ENCODE measurements at places on chromosomes 7 and 10.

DNA sequence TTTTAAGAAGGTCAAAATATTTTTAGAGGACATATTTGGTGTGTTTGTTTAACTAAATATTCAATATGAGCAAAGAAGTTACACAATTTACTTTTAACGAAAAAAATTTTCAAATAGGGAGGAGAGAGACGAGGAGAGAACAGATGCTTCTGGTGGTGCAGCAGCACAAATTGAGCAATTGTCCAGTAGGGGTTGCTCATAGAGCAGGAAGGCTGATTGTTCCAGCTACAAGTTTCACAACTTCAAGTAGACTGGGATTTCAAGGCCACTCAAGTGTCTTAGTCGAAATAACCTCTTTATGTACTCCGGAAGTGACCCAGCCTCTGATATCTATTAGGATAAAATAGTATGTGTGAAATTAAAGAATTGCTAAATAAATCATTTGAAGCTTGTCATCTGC is 197.9 kb downstream of the HDAC9 start:
- no peak for DNase-seq

GRCh38 chr7:115578576-115578975 is 452.0 kb downstream of the TFEC start:
- DNase-seq, result no peak

GRCh38 chr7:30800785-30801252 is 29.6 kb downstream of the MINDY4 start:
- DNase-seq, result peak; percentile 55

DNA sequence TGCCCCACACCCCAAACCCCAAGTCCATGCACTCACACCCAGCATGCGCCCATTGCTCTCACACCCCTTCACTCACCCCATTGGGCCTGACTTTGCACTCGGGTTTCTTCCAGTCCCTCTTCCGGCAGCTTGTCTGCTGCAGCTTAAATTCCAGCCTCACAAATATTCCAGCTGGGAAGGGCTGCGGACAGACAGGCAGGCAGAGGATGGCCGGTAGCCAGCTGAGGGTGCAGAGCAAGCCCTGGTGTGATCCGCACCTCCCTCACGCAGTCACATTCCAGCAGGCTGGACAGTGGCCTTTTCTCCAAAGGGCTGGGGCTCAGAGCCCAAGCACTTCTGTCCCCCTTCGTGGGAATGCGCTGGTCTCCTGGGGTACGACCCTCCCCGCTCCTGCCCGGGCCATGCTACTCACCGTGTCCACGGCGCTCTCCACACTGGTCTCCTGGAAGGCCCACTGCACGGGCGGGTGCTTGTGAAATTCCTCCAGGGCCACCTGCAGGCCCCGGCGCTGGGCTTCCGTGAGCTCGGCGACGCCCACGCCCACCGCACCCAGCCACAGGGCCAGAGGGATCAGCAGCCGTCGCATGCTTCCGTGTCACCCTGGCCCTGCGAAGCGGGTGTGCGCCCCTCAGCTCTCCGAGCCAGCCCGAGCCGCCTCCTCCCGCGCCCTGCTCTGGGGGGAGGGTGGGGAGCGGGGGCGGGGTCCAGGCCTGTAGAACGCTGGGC is 1.2 kb downstream of the RARRES2 start:
- DNase-seq, result no peak

DNA sequence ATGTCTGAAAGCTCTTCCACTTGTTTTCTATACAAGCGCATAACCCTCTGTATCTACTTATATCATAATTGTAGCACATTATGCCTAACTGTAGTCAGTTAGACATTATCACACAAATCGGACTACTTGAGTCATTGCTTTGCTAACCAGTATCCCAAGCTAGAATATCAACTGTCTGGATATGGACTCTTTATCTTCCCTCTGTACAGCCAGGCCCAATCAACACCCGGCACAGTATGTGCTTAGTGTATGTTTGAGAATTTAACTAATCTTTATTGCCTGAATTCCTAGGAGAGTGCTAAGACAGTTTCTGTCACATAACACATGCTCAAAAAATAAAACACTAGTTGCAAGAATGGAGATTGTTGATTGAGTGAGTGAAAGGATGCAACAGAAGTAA is 211.2 kb downstream of the ARL4A start:
- DNase-seq, result no peak

GRCh38 chr7:73734619-73735527 is 3.7 kb downstream of the ABHD11 start:
- peak; percentile 90 for DNase-seq

DNA sequence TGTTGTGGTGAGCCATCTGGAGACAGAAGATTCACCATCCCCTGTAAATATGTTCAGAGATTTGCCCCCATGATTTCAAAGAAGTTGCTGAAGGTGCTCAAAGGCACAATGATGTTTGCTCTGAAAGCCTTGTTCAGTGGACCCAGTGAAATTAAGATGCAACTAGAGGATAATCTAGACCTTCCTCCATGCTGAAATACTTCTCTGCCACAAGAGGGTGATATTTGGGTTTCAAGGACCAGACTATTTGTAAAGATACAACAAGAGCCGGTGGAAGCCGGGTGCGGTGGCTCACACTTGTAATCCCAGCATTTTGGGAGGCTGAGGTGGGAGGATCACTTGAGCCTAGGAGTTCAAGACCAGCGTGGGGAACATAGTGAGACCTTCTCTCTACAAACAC is 13.5 kb upstream of the MSRB2 start:
- DNase-seq, result no peak

- DNase-seq, result no peak
Observed at GRCh38 chr10:8133146-8133545, 78.7 kb downstream of the GATA3 start.

GRCh38 chr7:107108793-107109371 is 59.9 kb upstream of the HBP1 start:
- no peak for DNase-seq

GRCh38 chr10:50395271-50395670 is 144.0 kb upstream of the ASAH2 start:
- no peak for DNase-seq

GRCh38 chr10:25646371-25646770 is 287.7 kb upstream of the MYO3A start:
- DNase-seq, result no peak

DNA sequence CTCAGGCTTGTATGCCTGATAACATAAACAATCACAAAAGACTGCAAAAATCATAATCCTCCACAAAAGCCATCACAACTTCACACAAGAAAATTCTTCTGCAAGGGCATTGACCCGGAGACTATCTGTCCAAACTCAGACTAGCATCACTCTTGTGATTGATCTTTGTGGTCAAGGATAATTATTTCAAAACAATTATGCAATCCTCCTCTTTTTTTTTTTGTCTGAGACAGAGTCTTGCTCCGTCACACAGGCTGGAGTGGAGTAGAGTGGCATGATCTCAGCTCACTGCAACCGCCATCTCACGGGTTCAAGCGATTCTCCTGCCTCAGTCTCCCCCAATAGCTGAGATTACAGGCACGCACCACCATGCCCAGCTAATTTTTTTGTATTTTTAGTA is 22.2 kb downstream of the CDNF start:
- no peak for DNase-seq

DNA sequence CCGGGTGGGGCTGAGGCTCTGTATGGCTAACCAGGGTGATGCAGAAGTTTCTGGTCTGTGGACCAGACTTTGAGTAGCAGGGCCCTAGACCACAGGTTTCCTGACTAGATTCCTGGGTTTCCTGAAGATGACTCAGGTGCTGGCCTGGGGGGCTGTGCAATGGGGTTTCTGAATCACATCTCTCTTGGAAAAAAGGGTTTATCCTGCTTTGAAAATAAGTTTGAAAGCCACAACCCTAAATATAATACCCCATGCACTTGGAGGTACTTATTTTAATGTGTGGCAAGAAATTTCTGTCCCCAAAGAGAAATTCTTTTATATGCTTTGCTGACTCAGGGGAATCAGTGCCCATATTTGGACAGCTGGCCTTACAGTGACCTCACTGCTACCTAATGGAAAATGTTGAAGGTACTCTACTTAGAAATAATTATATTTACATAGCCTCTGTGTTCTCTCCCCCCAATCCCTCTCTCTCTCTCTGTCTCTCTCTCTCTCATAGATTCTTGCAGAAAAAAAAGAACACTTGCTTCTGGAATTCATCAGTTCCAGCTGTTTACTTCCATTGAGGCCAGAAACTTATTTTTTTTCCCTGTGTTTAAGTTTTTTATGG is 184.4 kb upstream of the LYZL2 start:
- DNase-seq, result peak; percentile 22

DNA sequence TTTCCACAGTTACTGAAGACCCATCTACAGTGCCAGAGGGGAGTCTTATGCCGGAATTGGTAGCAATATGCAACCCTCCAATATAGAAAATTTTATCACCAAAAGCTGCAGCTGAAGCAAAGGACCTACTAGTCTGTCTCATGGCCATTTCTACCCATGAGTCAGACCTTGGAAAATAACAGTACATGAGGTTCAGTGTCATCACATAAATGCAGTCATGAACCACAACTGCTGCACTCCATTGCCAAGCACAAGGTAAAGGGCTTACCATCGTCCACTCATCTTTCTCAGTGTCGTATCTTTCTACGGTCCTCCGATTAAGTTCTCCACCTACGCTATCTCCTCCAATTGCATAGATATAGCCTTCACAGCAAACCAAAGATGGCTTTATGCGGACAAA is 21.8 kb downstream of the KBTBD2 start:
- no peak for DNase-seq

DNA sequence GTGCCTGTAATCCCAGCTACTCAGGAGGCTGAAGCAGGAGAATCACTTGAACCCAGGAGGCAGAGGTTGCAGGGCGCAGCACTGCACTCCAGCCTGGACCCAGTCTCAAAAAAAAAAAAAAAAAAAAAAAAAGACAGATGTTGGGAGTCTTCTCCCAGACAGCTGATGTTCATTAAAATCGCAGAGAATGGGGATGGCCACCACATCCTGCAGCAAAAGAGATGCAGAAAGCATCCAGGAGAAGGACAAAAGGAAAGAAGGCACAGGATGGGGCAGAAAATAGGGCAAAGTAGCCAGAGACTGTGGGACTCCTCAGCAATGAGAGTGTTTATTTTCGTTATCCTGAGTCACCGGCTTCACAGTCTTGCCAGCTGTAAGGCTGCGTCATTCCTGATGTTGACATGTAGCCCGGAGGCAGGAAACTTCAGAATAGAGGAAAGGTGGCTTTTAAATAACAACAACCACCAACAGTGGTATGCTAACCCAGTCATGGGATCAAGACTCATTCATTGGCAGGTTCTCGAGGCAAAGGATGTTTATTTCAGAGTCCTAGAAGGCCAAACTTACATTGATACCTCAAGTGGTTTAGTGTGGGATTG is 149.5 kb upstream of the SVIL start:
- DNase-seq, result no peak

DNA sequence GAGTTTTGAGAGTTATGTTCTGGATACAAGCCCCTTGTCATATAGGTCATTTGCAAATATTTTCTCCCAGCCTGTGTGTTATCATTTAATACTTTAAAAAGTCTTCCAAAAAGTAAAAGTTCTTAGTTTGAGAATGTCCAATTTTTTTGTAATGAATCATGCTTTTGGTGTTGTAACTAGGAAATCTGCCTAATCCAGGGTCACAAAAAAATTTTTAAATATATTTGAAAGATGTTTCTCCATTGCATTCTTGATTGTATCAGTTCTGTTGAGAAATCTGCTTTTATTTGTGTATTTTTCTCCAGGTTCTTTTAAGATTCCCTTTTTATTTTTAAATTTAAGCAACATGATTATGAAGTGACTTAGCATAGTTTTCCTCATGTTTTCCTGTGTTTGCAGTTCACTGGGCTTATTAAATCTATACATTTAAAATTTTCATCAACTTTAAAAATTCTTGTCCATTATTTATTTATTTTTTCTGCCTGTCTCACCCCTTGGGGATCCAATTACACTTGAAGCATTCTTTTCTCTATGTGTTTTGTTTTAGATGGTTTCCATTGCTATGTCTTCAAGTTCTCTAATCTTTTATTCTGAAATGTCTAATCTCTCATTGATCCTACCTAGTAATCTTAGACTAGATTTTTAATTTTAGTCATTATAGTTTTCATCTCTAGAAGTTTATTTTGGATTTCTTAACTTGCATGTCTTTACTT is 47.0 kb downstream of the CCDC71L start:
- DNase-seq, result no peak

- DNase-seq, result no peak
Observed at GRCh38 chr10:33666686-33667480, 332.4 kb upstream of the NRP1 start.

- DNase-seq, result no peak
Observed at GRCh38 chr7:105794741-105795729, 81.4 kb downstream of the ATXN7L1 start.

DNA sequence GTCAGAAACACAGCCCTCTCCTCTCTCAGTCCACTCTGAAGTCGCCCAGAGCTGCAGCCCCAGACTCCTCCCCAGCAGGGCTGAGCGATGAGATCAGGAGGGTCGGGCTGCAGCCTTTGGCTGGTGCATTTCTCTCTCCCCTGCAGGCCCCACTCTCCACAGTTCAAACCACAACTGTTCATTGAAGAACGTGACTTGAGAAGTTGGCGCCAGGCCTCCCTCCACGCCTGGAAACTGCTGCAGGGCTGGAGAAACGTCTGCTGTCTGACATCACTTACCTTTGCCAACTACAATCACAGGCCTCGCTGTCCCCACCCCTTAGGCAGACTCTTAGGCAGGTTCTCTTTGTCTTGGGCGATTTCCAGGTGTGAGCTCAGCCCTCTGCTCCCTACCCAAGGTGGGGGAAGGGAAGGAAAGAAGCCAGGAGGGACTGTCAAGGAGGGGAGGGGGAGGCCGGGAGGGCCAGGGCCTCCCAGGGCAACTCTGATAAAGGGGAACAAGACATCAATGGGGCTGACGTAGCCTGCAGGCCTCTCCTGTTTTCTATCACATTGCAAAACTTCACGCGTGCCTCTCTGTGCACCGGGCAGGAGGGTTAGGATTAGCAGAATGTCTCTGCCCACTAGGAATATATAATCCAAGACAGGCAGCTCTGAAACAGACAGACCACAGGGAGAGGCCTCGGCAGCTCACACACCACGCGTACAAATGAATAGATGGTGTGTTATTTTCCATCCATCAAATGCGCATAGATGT is 32.7 kb downstream of the CALML5 start:
- peak; percentile 64 for DNase-seq

- DNase-seq, result no peak
Observed at GRCh38 chr10:123398756-123399155, 244.6 kb downstream of the BUB3 start.

Data from NCI-H510A treated with DMSO at 0.1 percent for 48 hours (cell line).